ENCODE measurements at places on chromosomes 16 and 17.

GRCh38 chr17:80257716-80258213, 2.9 kb upstream of the RNF213 start:
- no peak for DNase-seq

DNA sequence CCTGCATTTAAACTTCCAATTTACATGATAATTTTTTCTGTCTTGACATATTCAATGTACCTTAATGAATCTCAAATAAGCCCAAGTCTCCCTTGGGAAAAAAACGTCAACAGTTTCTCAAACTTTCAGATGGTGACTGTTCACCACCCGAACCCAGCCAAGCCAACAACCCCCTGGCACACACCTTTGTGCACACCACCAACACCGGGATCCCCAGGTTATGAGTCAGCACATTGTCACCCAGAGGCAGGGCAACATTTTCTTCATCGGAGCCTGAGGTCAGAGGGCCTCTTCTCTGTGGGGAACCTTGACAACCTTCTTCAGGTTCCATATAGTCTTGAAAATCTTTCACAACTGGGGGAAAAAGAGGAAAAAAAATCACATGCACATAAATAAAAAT, 15.5 kb downstream of the DYNC1LI2 start:
- DNase-seq, result no peak

DNA sequence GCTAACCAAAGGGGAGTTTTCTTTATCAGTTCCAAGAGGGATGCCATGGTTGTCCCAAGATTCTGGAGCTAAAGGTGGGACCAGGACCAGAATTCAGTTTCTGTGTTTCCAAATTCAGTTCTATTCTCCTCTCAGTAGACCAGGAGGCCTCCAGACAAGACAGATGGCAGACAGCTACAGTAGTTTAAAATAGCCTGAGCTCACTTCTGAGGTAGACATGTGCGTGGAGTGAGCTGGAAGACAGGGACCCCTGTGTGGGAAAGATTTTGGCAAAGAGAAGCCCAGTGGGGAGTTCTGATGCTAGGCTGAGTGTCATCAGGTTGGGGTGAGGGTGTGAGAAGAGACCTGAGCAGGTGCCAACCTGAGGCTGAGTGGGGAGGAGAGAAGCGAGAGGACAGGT, 95.4 kb downstream of the PRKCB start:
- DNase-seq, result peak; percentile 62

- DNase-seq, result no peak
These were observed 642 bp downstream of the ZNF205 start for GRCh38 chr16:3112881-3113574.
